ENCODE measurements at places on chromosomes 16 and 17. TPM values are rescaled to one million over a fixed set of nuclear protein-coding genes. Genes with fewer than 3 reads are reported as not detected.

- no peak for DNase-seq
Observed at GRCh38 chr17:3554440-3554839, 3.2 kb downstream of the TRPV3 start.

DNA sequence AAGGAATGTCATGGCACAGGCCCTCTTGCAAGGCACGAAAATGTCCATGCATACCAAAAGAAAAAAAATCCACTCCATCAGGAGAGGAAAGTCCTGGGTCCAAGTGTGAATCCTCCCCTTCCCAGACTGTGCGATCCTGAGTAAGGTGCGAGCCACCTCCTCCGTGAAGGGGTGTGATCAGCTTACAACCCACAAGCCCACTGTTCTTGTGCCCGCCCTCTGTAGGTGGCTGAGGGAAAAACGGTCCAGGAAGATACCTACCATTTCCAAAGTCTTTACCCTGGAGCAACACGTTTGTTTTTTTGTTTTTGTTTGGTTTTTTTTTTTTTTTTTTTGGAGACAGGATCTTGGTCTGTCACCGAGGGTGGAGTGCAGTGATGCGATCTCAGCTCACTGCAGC, 116.5 kb downstream of the ZNF423 start:
- no peak for DNase-seq

- DNase-seq: no peak
Observed at GRCh38 chr17:56832446-56832845, 1.3 kb downstream of the C17orf67 start.

GRCh38 chr16:73290258-73290657, 242.3 kb upstream of the ZFHX3 start:
- DNase-seq: no peak

- no peak for DNase-seq
Observed at GRCh38 chr16:84883301-84883700, 63.5 kb downstream of the CRISPLD2 start.

DNA sequence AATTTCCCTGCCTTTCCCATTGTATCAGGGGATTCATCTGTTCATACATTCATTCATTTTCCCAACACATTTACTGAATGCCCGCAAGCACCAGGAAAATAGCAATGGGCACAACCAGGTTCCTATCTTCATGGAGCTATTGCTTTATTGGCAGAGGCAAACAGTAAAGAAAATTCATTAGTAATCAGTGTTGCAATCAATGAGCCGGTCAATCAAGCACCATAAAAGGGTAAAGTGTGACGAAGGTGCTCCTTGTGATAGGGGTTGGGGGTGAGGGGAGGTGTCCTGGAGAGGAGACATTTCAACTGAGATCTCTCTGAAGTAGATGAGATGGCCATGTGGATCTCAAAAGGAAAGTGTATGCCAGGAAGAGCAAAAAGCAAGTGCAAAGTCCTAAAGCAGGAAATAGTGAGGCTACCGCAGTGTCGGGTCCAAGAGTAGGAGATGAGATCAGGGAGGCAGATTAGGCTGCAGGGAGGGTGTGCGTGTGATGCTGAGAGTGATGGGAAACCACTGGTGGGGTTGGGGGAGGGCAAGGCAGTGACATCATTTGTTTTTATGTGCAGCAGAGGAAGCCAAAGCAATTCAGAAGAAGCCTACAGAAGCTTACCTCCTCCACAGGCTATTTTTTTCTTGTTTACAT, 28.4 kb downstream of the CDH13 start:
- DNase-seq: peak; percentile 91

DNA sequence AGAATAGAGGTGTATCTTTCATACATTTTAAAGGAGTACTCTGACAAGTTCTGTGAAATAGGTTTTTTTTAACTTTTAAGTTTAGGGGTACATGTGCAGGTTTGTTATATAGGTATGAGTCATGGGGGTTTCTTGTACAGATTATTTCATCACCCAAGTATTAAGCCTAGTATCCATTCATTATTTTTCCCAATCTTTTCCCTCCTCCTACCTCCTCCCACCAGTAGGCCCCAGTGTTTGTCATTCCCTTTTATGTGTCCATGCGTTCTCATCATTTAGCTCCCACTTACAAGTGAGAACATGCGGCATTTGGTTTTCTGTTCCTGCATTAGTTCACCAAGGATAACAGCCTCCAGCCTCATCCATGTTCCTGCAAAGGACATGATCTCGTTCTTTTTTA, 175.5 kb downstream of the CYB561 start:
- no peak for DNase-seq

DNA sequence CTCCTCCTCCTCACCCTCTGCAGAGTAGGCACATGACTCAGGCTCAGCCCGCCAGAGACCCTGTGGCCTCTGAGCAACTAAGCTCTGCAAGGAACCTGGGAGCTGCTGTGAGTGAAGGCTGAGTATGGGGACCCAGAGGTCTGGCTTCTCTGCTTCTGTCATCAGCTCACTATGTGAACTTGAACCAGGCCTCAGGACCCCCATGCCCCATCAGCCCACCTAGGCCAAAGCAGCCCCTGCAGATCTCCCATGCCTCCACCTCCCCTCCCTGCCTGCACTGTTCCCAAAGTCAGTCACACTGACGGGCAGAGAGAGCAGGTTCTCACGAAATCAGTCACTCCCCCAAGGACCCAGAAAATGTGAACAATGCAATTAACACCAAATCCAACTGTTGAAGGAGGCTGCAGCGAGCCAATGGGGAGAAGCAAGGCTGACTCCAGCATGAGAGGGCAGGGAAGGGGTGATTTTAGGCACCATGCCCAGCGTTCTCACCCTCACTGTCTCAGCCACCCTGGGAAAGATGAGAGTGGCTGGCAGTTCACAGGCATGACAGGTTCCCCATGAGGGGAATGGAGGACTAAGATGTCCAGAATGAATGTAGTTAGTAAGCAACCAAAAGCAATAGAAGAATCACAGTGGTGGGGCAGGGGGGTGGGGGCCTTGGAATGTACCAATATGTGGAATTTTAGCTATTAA, 60.6 kb downstream of the BEAN1 start:
- DNase-seq: no peak

DNA sequence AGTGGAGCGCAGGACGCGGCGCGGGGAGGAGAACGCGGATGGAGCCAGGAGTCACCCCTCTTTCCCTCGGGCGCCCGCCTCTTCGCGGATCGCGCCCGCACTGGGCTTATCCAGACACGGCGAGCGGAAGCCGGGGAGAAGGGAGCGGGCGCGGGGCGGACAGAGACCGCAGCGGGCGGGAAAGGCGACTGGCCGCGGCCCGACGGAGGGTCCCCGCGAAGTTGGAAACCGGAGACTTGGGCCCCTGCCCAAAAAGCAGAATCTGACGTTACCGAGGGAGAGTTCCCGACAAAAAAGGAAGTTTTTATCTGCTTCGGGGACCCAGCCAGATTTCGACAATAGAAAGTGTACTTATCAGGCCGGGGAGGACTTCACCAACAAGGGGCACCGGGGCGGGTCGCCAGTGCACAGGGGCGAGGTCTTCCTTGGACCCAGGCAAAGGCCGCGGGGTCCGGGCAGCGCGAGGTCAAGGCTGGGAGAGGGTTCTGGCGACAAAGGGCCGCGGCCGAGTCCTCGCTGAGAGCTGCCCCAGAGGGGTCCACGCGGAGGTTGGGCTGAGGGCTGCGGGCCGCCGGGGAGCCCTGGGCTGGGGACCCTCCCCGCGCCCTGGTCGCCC, 519 bp downstream of the ST6GALNAC2 start:
- no peak for DNase-seq

GRCh38 chr17:73924114-73924908, 279.2 kb upstream of the RPL38 start:
- no peak for DNase-seq

GRCh38 chr17:71237903-71238538, 882.8 kb upstream of the SOX9 start:
- peak; percentile 77 for DNase-seq

DNA sequence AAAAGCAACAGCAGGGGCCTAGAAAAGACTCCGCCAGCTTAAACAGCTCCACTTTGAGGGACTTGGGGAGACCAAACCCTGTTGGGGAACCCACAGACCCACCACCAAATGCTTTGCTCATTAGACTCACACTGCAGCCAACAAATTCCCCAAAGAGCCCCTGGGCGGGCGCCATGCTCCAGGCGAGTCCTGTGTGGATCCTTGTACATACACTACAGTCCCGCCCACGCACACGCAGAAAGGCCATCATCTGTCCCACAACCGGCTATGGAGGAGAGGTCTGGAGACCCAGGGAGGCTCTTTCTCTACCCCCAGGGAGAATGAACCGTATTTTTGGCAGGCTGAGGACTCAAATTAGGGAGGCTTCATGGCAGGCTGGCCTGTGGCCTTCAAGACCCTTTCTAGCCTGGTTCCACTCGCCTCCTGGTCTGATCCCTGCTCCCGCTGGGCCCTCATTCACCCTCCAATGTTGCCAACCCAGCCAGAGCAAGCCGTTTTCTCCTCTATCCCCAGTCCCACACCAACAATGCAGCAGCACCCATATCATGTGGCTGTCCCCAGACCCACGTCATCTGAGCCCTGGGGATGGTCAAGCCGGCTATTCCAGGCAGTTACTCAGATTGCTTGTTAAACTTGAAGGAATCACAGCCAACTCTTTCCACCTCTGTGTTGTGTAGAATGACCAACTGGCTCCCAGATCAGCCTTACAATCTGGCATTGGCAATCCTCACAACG, 27.2 kb downstream of the ZNF423 start:
- no peak for DNase-seq

HOXB4 gene
- 0.45 TPM for total RNA-seq

KRTAP16-1 gene
- not detected for total RNA-seq
